Activated T-helper 2 cell treated with anti-CD3 and anti-CD28 coated beads, Interferon-gamma antibody, Interleukin-2, Interleukin-4, amounts not matched to agents 10 μg/mL and 5 μg/mL and 100 μg/mL, durations not matched to agents 14 hours and 24 hours and 36 hours (primary cell): ENCODE measurements at places on chromosomes 11 and 22.

DNA sequence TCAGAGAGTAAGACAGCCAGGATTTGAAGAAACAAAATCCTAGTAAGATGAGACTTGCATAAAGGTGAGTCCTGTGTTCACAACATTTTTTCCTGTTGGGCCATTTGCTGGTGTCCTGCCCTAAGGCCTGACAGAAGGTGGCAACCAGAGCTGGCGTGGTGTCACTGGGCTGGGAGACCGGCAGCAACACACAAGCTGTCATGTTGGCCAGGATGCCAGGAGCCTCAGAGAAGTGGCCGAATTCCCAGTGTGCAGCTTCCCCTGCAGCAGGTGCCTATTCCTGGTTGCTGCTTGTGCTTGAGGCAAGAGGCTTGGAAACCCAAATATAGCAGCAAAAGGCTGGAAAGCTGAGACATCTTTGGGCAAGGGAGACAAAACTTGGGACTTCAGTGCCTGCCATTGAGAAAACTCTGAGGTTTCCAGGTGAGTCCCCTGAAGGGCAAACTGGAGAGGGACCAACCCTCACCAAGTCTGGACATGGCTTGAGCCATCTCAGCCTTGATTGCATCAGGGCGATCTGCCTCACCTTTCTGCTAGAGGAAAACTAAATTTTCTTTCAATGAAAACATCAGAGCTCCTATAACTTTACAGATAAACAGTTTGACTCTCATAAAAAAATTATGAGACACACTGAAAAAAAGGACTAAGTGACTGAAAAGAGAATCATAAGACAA lies 25.9 kb downstream of the ALG12 start:
- H3K27me3 ChIP-seq: no peaks in the 10 kb centered on the region
- no peak for DNase-seq
- H3K4me3 ChIP-seq: no peak overlapping the region
- no peak overlapping the region for H3K27ac ChIP-seq

DNA sequence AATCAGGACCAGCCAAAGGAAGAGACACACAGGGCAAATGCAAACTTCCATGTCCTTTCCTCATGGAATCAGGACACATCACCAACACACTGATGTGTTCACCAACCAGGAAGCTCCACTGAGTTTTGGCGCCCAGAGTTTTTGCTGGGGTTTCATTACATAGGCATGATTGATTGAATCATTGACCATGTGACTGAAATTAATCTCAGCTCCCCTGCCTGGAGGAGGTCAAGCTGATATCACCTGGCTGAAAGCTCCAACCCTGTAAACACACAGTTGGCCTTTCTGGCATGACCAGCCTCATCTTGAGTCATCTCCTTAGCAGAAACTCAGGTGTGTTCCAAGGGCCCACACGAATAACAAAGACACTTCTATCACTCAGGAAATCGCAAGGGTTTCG lies 133.2 kb downstream of the TRIM29 start:
- no peaks in the 10 kb centered on the region for H3K4me1 ChIP-seq
- no peak for DNase-seq
- no peak overlapping the region for H3K4me3 ChIP-seq
- no peaks in the 10 kb centered on the region for H3K36me3 ChIP-seq
- H3K27me3 ChIP-seq: peaks cover 12% of the 10 kb centered on the region

- no peaks in the 10 kb centered on the region for H3K36me3 ChIP-seq
- peaks cover 7% of the 10 kb centered on the region for H3K4me1 ChIP-seq
- DNase-seq: no peak
- H3K4me3 ChIP-seq: no peak overlapping the region
These were observed 22.8 kb downstream of the CREB3L1 start for GRCh38 chr11:46300270-46300669.

- no peak overlapping the region for H3K4me3 ChIP-seq
- no peaks in the 10 kb centered on the region for H3K27me3 ChIP-seq
- H3K4me1 ChIP-seq: no peaks in the 10 kb centered on the region
- H3K27ac ChIP-seq: no peak overlapping the region
- no peak for DNase-seq
These were observed 77.6 kb downstream of the MYO7A start for GRCh38 chr11:77205467-77206263.

DNA sequence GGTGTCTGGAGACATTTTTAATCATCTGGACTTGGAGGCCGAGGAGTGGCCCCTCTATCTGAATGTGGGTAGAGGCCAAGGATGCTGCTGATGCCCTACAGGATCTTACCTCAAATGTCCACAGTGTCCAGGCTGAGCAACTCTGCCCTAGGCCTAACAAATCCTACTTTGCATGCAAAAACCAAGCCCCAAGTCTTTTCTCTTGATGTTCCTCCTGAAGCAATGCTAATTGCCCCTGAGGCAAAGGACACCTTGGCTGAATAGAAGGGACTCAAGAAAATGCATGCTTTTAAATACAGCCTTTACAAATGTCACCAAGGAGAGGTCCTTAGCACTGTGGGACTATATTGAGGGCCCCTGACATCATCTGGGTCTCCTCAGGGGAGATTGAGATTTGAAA lies 43.8 kb upstream of the PHF21B start:
- H3K4me1 ChIP-seq: peaks cover 5% of the 10 kb centered on the region
- no peaks in the 10 kb centered on the region for H3K36me3 ChIP-seq
- H3K27ac ChIP-seq: no peak overlapping the region
- H3K27me3 ChIP-seq: peaks cover 4% of the 10 kb centered on the region
- DNase-seq: no peak

DNA sequence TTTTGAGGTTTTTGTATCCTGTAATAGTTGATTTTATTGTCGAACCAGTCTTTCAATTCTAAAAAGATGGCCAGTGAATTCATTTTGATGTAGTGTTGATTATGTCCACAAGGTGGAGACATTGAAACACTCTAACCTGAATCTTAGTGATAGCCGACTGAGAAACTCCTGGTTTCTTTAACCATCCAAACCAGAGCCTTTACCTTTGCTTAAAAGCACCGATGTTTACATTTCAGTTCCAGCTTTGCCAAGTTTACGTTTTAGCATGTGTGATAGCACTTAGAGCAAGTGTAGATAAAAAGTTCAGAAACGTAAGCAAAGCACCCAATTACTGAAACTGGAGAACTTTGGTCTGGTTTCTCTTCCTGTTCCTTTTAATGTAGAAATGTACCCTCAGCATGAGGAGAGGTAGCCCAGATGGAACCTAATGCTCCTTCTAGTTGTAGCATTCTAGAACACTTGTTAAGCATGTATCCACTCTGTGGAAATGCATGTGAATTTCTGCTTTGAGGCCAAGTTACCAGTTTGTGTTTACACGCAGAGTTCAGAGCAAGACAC lies 208.6 kb downstream of the DBX1 start:
- no peak overlapping the region for H3K27ac ChIP-seq
- peaks cover 7% of the 10 kb centered on the region for H3K4me1 ChIP-seq
- DNase-seq: no peak
